Stomach (tissue), 19 donors: ENCODE measurements at places on chromosomes 1 and 21. TPM values are rescaled to one million over a fixed set of nuclear protein-coding genes. Genes with fewer than 3 reads are reported as not detected.

DNA sequence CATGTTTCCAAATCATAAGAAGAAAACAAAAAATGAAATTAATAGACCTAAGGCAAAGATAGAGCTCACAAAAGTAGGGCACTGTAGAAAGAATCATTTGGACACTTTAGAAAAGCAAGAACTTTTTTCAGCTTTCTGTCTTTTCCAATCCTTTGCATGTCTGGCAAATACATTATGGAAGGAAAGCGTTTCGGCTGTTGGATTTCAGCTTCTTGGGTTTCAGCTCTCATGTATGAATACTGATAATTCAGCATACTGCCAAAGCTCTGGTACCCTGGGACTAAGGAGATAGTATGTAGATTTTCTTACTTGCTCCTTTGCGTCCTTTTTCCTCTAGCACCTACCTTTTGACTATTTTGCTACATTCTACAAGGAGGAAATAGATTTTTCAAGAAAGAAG is 375.9 kb downstream of the BRINP3 start:
- H3K27ac ChIP-seq = no peak overlapping the region
- H3K4me3 ChIP-seq = no peak overlapping the region
- DNase-seq = no peak

The NBPF12 gene
- total RNA-seq = 217 TPM

The C4BPA gene
- not detected for total RNA-seq

DNA sequence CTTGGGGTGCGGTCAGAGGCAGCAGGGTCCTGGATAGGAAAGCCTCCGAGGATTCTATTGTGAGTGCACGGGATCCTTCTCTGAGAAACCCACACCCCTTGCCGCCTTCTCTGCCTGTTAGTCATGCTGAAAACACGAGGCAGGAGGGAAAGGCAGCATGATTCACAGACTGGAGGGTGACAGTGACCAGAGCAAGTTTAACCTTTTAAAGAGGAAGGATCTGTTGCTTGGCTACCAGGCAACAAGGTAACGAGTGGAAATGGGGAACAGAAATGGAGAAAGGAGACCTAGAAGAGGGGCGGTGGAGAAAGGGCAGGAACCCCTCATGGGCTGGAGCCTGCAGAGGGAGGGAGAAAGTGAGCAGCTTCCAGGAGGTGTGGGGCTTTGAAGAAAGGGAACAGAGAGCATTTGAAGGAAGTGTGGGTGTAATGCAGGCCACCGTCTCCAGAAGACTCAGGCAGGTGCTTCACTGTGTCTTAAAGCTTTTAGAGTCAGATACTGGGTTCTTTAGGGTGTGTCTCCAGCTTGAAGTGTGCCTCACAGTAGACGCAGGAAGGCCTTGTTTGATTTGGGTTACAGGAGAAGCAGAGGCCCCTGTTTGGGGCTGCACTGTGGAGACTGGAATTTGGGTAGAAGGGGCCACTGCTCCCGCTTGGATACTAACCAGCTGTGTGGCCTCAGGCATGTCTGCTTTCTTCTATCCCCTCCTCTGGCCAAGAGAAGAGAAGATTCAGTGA is 19.1 kb downstream of the OPTC start:
- H3K27ac ChIP-seq = peak overlapping the region; percentile 59
- H3K36me3 ChIP-seq = no peaks in the 10 kb centered on the region
- peak; percentile 44 for DNase-seq
- no peaks in the 10 kb centered on the region for H3K27me3 ChIP-seq
- peaks cover 18% of the 10 kb centered on the region for H3K4me1 ChIP-seq
- no peak overlapping the region for H3K4me3 ChIP-seq
